ENCODE measurements at places on chromosomes 13 and 19. TPM values are rescaled to one million over a fixed set of nuclear protein-coding genes. Genes with fewer than 3 reads are reported as not detected.
A peak's percentile ranks its signal among the peaks of the same experiment; 100 is the strongest.

GRCh38 chr19:56477429-56478338 lies 539 bp upstream of the ZNF667 start:
- DNase-seq = peak; percentile 74

GRCh38 chr19:38632476-38633213 lies 13.7 kb downstream of the EIF3K start:
- DNase-seq = no peak

DNA sequence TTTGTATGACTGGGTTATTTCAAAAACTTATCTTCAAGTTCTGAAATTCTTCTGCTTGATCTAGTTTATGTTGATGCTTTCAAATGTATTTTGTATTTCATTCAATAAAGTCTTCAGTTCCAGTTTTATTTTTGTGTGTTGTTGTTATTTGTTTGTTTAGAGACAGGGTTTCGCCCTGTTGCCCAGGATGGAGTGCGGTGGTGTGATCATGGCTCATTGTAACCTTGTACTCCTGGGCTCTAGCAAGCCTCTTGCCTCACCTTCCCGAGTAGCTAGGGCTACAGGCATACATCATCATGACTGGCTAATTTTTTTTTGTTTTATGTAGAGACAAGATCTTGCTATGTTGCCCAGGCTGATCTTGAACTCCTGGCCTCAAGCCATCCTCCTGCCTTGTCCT lies 40.3 kb upstream of the ARHGEF7 start:
- no peak for DNase-seq

DNA sequence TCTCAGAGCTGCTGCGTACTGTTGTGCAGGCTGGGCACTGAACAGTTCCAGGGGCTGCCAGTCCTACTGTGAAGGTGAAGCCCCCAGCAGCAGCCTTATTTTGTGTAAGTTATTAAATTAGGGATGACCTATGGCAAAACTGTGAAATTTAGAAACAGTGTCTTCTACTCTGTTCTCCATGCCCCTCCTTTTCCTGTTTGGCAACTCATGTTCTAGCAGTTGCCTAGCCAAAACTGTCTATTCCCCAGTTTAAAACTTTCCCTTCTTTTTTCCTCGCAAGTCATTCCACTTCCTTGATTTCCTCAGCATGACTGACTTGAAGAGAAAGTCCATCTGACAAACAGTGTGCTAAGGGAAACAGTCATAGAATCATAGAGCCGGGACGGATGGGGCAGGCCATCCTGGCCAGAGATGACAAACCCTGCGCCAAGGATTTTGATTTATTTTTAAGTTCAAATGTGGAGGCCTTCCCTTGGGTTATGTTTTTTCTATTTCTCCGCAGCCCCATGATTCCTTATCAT lies 78.1 kb upstream of the OLFM4 start:
- DNase-seq = no peak

- DNase-seq = peak; percentile 62
Observed at GRCh38 chr19:5880604-5881078, 10.3 kb upstream of the FUT5 start.

DNA sequence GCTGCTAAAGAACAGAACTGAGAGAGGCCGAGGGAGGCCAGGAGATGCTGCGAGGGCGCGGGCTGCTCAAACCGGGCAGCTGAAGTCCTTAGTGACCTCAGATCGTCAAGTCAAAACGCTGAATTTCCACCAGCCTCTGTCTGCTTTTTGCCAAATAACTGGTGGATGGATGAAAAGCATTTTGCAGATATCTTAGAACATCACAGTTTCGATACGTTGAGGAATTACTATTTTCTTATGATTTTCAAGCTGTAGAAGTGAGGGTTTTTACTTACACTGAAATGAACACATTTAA lies 2.0 kb downstream of the GPC6 start:
- no peak for DNase-seq

DNA sequence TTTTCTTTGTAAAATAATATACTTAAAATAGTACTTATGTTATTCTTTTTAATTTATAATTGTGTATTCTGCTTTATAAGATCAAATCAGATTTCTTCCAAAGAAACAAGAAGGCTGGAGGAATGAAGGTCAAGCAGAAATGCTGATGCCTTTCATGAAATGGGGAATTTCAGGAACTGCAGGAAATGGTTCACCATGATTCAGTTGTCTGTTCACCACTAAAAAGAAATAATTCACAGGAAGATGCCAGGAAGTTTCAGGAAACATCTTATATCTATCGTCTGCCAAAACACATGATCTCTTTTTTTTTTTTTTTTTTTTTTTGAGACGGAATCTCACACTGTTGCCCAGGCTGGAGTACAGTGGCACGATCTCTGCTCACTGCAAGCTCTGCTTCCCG lies 15.7 kb upstream of the SCEL start:
- DNase-seq = no peak

GRCh38 chr13:19860884-19861655 lies 2.4 kb downstream of the ZMYM5 start:
- no peak for DNase-seq

- no peak for DNase-seq
Observed at GRCh38 chr19:28394725-28395124, 818.2 kb downstream of the UQCRFS1 start.

DNA sequence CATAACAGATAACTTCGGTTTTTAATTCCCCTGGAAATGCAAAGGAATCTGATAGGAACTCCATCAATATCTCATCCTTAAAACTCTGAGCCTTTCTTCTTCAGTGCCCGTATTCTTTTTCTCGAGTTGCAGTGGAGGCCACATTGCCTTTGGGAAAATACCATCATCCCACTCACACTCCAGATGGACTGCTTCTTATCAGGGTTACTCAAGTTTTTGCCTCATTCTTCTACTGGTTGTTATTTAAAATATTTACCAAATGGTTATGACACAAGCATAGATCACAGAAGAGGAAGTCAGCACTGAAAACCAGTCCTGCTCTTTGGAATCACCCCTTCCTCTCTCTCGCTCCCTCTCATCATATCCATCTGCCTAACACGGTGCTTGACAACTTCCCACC lies 1020.5 kb upstream of the SLC10A2 start:
- DNase-seq = no peak

DNA sequence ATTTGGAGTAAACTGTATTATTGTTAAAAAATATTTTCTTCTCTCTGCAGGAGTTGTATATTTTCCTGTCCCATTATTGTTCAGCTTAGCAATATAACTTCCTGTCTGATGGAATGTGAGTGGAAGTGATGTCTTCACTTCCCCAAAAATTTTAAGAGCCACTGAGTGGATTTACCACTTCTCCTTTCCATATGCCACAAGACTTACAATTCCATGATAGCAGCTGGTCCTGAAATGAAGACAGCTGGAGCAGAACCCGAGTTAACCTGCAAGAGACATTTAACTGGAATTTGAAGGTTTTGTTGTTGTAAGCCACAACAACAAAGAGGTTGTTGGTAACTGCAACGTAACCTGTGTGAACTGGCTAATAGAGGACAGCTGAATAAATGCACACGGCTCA lies 23.4 kb upstream of the TBC1D4 start:
- DNase-seq = no peak

DNA sequence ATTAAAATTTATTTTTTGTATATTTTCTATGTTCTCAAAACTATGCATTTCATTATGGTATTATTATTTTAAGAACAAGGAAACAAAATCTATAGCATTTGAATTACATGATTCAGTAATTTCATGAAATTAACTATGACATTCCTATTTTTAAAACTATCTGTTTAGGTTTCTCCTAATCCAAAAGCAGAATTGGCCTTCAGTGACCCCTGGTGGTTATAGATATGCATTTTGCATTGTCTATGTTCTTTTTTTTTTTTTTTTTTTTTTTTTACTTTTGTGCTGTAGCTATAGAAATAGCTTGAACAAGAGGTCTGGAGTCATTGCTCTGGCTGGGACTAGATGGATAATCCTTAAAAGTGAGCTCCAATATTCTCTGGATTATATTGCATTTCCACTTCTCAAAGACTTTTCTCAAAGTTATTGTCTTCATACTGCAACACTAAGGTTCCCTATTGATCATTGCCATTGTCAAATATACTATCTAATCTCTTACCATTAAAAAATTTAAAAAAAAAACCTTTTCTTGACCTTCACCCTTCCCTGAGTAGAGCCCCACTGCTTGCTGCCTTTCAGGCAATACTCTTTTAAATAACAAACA lies 15.9 kb upstream of the DNAJC3 start:
- DNase-seq = no peak

The CEACAM20 gene
- not detected for polyA plus RNA-seq

The PRR19 gene
- polyA plus RNA-seq = 0.92 TPM

The PEAK3 gene
- polyA plus RNA-seq = 0.04 TPM

The RTBDN gene
- polyA plus RNA-seq = not detected

The ZNF77 gene
- polyA plus RNA-seq = 3.6 TPM

The PLEKHF1 gene
- 5.4 TPM for polyA plus RNA-seq
